Suprapubic skin (tissue), 4 donors: ENCODE measurements at places on chromosomes 7 and 10. TPM values are rescaled to one million over a fixed set of nuclear protein-coding genes. Genes with fewer than 3 reads are reported as not detected.

GRCh38 chr7:22351878-22352277 lies 5.1 kb downstream of the RAPGEF5 start:
- H3K27ac ChIP-seq, result no peak overlapping the region
- H3K4me3 ChIP-seq, result no peak overlapping the region
- H3K4me1 ChIP-seq, result peaks cover 21% of the 10 kb centered on the region

DNA sequence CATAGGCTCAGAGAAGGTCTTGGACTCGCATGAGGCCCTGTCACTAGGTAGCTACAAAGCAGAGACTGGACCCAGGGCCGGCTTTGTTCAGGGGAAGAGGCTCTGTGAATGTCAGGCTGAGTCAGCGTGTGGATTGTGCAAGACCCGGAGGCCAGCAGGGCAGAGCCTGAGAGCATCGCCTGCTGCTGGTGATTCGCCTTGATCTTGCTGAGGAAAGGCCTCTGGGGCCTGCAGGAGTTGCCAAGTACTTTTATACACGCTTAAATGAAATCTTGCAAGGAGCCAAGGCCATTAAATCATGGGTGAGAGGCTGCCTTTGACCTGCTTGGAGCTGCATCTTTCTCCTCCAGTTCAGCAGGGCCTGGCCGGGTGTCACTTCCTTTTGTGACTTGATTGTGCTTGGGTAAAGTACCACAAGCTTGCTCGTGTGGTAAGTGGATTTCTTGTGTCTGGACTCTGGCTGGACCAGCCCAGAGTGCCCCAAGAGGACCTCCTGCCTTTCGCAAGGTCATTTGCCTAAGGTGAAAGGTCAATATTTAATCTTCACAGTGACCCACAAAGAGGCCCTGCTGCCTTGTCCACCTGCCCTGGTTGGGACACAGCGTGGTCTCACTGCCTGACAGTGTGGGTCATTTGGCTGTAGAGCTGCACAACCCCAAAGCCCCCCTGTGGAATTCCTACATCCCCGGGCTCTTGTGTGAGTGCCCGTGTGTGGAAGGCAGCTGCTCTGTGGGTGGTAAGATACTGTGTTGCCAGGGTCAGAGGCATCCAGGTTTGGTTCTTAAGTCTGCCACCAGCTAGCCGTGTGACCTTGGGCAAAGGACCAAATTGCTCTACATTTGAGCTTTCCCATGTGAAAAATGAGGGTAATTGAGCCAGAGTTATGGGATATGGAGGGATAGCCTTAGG lies 38.6 kb upstream of the SH2D4B start:
- H3K27me3 ChIP-seq, result no peaks in the 10 kb centered on the region
- peak overlapping the region; percentile 87 for H3K27ac ChIP-seq
- no peaks in the 10 kb centered on the region for H3K36me3 ChIP-seq
- peaks cover 100% of the 10 kb centered on the region for H3K4me1 ChIP-seq
- DNase-seq, result peak; percentile 96

The FGL2 gene
- total RNA-seq, result 7.8 TPM

The CFAP43 gene
- total RNA-seq, result 0.76 TPM

GRCh38 chr7:117402109-117402508 lies 25.2 kb downstream of the ASZ1 start:
- H3K4me3 ChIP-seq, result no peak overlapping the region
- no peak for DNase-seq
- H3K36me3 ChIP-seq, result no peaks in the 10 kb centered on the region
- no peaks in the 10 kb centered on the region for H3K4me1 ChIP-seq
- H3K27me3 ChIP-seq, result no peaks in the 10 kb centered on the region
- no peak overlapping the region for H3K27ac ChIP-seq

DNA sequence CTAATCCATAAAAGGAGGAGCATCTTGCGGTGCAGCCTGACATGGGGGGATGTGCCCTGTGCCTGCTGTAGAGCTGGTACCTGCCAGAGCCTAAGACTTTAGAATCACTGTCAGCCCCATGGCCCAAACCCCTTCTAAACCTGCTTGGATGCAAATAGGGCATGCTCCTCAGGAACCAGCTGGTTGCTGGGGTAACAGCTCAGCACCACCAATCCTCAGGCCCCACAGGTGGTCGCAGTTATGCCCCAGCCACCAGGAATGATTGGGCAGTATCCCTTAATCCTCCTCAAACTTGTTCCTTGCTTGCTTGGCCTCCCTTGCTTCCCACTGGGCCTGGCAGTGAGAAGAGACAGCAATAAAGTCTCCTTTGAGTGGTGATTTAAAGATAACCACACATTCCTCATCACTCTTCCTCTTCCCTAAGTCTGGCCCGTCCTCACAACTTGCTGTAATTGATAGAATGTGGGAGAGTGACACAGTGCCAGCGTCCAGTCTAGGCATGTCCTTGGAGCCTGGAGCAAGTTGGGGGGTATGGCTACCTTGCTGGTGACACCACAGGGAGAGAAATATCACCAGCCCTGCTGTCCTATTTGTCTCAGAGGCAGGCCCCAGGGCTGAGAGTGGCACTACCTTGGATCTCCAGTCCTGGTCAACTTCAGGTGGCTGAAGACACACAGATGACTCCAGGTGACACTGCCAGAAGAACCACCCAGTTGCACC lies 43.0 kb downstream of the VSTM4 start:
- H3K27ac ChIP-seq, result no peak overlapping the region
- DNase-seq, result no peak

DNA sequence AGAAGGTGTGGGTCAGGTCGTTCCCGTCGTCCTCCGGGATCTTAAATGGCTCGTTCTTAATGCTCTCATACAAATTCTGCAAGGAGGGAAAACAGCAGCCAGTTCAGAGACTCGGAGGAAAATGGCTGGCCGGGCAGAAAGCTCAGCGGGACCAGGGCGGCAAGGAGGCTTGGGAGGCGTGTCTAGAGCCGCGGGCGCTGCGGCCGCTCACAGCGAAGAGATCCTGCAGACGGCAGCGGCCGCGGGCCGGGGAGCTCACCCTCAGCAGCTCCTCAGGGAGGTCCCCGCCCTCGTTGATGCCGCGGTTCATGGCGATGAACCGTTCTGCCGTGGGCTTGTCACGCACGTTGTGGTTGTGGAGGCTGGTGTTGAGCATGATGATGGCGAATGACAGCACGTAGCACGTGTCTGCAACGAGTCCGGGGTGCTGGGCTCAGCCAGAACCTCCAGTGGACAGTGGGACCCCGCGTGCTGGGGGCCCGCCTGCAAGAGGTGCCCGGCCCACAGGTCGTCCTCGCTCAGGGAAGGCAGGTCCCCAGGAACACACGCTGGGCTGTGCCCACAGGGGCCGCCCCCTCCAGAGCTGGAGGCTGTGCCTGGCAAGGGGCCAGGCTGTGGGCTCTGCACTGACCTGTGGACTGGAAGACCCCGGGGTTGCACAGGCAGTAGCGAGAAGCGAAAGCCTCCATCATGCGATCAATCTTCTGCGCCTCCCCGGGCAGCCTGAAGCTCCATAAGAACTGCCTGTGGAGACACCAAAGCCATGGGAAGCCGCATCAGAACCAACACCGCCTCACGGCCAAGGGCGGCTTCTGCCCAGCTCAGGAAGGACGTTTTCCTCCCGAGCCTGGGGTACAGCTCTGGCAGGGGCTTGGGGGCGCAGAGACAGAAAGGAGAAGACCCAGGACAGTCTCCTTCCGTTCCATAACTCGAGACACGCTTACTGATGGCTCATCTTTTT lies 101.6 kb downstream of the CYTH3 start:
- no peak for DNase-seq
- H3K27ac ChIP-seq, result no peak overlapping the region
- H3K27me3 ChIP-seq, result no peaks in the 10 kb centered on the region
- H3K4me3 ChIP-seq, result no peak overlapping the region

DNA sequence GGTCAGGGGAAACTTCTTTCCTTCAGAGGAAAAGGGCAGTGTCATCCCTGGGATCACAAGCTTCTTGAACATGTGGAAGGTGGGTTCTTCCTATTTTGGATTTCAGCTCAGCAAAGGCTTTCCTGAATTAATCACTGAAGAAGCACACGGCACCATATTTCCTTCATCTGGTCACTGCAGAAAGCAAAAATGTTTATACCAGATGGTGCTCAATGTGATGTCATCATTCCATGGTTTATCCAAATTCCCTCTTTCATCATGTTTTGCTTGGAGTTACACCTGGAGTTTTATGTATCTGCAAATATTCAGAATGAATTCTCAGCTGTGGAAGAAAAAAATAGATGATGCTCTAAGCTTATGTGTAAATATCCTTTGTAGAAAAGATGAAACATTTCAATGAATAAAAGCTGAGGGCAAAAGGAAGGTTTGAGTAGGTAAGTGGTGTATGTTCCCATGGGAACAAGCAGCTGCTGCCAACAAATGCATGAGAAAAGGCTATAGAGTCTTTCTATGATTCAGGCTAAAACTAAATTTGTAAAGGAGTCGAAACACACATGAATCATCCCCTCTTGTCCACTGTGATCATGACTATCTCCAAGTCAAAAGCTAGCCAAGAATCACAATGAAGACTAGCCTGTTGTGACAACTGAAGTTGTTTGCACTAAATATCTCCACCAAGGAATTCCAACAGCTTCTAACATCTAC lies 26.9 kb upstream of the BPGM start:
- H3K27me3 ChIP-seq, result peaks cover 3% of the 10 kb centered on the region
- peaks cover 1% of the 10 kb centered on the region for H3K4me1 ChIP-seq
- no peaks in the 10 kb centered on the region for H3K36me3 ChIP-seq
- no peak overlapping the region for H3K4me3 ChIP-seq

DNA sequence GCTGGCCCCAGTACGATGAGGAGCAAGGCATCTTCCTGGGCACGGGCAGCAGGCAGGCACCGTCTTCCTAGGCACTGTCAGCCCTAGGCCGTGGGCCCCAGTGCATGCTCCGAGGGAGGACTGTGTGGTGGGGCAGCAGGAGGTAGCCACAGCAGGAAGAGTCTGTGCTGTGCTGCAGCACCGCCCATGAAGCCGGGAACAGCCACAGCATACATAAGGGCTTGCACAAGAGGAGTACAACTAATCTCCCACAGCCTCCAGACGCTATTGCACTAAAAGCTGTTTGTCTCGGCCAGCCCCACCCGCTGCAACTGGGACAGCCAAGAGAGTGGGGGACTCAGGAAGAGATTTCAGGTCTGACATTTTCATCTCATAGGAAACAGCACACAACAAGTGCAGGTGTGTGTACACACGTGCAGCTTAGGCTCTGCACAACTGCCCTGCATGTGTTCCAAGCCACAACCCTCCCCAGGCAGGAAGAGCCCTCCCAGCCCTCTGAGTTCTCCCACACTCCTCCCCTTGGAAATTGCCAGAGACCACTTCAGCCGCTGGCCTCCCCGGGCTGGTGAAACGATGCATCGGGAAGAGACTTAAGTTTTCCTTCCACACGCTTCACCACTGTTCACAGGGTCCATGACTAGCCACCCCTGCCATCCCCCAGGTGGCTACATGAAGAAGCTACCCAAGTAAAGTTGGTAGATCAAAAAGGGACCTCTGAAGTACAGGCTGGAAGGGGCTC lies 88.1 kb upstream of the DDC start:
- H3K4me3 ChIP-seq, result peak overlapping the region; percentile 15
- peaks cover 32% of the 10 kb centered on the region for H3K4me1 ChIP-seq
- H3K27me3 ChIP-seq, result no peaks in the 10 kb centered on the region
- DNase-seq, result peak; percentile 83
- no peaks in the 10 kb centered on the region for H3K36me3 ChIP-seq

GRCh38 chr10:27100813-27101347 lies 586 bp upstream of the ANKRD26 start:
- H3K4me1 ChIP-seq, result peaks cover 8% of the 10 kb centered on the region
- H3K4me3 ChIP-seq, result peak overlapping the region; percentile 75
- no peak for DNase-seq

DNA sequence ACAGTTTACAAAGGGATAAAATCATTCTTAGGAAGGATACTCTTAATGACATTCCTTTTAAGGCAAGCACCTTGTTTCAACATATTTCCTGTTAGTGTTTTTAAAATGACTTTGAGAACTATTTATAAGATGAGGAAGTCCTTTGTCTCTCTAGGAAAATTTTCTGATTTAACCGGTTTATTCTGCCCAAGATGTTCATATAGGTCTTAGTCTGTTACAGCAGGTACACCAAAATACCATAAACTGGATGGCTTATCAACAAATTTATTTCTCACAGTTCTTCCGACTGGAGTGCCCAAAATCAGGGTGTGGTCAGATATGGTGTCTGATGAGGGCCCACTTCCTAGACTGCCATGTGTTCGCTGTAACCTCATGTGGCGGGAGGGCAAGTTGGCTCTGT lies 77.9 kb downstream of the GSAP start:
- H3K36me3 ChIP-seq, result no peaks in the 10 kb centered on the region
- H3K27ac ChIP-seq, result no peak overlapping the region
- H3K27me3 ChIP-seq, result no peaks in the 10 kb centered on the region
- H3K4me1 ChIP-seq, result peaks cover 6% of the 10 kb centered on the region

GRCh38 chr10:96130326-96130995 lies 364 bp downstream of the ZNF518A start:
- peak; percentile 82 for DNase-seq
- H3K4me3 ChIP-seq, result peak overlapping the region; percentile 91
- H3K4me1 ChIP-seq, result peaks cover 15% of the 10 kb centered on the region
- H3K27ac ChIP-seq, result peak overlapping the region; percentile 97
- peaks cover 17% of the 10 kb centered on the region for H3K36me3 ChIP-seq
